ENCODE measurements at places on chromosomes 3 and 15.

GRCh38 chr15:67818464-67818863 lies 6.8 kb upstream of the SKOR1 start:
- no peak for DNase-seq

DNA sequence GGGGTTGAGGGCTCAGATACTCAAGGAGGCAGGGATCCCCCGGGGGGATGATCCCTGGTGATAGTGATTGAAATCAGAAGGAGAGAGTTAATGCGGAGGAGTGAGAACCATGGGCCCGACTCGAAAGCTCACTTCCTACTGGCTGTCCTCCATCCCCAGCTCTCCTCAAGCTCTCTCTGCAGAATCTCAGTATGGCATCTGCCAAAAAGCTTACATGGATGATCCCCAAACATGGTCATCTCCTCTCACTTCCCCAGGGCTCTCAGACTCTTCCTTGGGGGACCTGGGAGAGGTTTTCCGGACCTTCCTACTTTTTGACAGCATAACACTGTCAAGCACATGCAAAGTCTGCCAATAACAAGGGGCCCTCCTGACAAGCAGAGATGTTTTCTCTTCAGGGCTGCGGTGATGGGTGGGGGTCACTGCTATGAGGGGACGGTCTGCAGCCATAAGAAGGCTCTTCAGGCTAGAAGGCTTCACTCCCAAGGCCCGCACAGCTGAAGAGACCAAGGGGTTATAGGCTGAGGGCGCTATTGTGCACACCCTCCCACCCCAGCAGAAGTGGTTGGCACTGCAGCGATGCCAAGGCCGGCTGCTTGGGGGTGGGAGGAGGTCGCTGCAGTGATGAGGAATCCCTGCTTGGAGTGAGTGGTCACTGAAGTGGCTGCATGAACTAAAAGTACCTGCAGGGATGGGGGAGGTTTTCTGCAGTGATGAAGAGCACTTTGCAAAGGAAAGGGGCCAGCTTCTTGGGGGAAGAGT lies 828 bp upstream of the VWA5B2 start:
- no peak for DNase-seq

DNA sequence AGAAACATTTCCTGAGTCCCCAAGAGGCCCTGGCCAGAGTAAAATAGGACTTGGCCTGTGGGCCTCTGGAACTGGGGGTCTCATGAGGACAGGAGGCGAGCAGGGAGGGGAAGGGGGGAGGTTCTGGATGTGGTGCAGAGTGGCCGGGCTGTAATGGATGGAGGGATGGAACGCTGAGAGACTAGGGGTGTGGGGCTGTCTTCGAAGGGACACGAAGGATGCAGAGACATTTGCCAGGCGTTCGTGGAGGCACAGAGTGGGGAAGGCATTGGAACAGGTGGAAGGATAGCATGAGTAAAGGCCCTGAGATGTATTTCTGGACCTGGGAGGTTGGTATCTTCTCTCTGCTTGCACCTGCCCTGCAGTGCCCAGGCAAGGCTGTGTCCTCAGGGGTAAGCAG lies 2.1 kb upstream of the LCTL start:
- no peak for DNase-seq

GRCh38 chr3:115595611-115596275 lies 27.6 kb upstream of the GAP43 start:
- no peak for DNase-seq

DNA sequence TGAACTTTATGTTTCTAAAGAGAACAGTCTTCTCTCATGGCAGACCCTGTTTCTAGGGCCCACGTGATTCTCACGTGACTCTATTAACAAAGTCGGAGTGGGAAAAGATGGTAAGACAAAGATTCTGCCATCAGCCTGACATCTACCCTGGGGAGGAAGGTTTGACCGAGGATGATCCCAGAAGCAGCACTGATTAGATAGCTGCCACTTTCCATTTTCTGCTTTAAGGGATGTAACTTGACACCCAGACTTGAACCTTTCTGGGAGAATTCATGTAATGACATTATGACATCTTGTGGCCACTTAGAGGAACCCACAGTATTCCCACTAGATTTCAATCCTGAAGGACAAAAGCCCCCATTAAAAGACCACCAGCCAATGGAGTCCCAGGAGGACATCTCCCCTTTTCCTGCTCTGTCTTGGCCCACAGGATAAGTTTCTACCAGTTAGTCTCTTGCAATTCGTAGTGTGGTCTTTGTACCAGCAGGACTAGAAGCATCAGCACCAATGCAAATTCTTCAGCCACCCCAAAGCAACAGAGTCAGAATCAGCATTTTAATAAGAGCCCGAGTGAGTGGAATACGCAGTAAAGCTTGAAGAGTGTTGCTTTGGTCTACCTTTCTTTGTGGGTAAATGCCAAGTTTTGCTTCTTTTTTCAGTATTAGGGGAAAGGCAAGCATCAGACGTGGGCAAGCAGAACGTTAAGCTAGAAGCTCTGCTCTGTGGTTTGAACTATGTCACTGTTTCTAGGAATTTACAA lies 480.5 kb upstream of the PROK2 start:
- DNase-seq: peak; percentile 44

GRCh38 chr3:109685084-109686079 lies 348.0 kb upstream of the DPPA4 start:
- peak; percentile 86 for DNase-seq

DNA sequence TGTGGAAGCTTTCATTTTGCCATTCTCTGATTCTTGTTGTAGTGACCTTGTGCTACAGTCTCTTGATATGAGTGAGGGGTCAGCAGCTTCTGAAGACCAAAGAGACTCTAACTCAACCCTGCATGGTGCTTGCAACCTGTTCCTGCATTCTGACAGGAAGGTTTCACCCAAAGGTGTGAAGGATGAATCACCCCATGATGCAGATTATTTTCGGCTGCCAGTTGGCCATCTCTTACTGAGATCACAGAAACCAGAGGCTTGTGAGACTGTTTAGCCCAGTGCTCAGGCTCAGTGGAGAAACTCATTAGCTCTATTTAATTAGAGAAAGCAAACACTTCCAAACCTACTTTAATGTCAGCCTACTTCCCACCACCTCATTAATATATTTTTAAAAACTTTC lies 29.2 kb upstream of the TPRG1 start:
- no peak for DNase-seq

GRCh38 chr3:30933478-30934207 lies 39.2 kb upstream of the GADL1 start:
- DNase-seq: no peak

DNA sequence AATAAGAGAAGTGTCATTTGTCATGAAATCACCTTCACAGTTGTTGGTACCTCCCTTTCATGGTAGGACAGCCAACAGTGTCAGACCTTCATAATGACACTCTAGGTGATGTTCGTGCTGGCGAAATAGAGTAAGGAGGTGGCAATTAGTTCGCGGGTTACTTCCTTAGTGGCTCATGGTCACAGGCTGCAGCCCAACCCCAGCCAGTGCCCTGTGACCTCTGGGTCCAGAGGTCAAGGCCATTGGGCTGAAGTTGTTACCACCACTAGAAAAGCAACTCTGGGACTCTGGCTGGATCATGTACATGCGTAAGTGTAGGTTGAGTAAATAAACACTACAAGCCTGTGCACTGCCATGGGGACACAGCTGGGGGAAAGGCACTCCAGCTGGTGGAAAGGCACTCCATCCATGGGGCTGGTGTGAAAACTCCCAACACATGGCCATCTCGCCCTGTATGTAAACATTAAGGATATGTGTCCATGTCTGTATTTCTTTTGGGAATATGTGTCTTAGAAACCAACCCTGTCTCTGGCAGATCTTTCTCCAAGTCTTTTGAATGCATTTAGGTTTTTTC lies 106.7 kb downstream of the RYK start:
- no peak for DNase-seq

DNA sequence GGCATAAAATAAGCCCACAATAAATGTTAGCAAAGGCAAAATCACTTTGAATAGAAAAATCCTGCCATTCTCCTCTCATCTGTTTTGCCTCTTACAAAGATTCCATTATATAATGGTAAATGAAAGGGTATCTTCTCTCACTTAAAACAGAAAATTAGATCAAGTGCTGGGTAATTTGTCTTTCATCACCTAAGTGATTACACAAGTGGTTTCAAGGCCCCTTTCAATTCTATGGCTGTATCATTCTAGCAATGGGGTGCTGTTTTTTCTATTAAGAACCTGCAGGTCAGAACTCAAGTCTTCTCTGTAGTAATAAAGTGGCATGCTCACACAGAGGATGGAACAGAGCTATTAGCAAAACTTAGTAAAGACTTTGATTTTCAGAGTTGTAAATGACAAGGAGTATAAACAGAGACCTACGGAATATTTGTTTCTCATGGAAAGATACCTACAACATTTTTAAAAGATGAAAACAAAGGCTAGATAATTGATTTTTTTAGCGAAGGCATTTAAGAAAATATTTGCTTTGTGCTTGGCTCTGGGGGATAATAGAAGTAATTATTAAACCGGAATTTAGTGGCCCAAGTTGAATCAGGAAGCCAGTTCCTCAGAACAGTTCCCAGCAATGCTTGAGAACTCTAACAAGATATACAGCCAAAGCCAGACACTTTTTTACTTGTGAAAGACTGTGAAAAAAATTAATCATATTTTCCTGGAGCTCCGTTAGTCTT lies 137.4 kb downstream of the CMSS1 start:
- no peak for DNase-seq

DNA sequence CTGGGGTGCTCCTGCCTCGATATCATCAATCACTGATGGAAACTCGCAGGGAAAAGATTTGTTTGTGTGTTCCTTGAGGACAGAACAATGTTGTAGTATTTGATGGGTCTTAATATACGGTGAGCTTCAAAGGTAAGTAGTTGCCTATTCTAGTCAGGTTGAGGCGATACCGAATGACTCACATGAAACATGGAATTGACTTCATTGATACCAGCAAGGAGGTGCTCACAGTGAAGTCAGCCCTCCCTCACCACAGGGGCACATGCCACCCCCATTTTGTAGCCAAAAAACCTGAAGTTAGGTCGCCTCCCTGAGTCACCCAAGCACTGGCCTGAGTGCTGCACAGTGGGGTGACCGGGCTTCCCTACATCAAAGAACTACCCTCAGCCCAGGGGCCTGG lies 3.7 kb upstream of the ALDH1A3 start:
- no peak for DNase-seq

DNA sequence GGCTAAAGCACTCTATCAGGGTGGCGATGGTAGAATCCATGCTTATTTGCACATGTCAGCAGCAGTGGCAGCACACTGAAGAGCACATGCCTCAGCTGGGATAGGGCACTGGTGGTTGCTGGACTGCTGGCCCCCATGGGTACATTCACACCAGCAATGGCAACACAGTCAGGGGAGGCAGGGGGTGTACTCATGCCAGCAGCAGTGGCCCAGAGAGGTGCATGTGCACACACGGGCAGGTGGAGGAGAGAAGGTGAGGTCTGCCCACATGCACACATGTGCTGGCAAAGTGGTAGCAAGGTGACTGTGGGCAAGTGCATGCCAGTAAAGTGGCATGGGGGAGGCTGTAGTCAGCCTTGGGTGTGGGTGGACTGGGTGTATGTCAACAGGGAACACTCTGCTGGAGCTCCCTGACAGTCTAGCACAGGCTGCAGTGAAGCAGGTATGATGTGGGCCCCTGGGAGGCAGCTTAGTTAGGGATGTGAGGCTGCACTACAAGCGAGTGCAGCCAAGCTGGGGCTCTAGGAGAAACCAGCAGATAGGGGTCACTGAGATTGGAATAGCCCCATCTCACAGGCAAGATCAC lies 53.9 kb upstream of the NPAP1 start:
- no peak for DNase-seq

- no peak for DNase-seq
Observed at GRCh38 chr3:135107043-135107442, 312.0 kb downstream of the EPHB1 start.

DNA sequence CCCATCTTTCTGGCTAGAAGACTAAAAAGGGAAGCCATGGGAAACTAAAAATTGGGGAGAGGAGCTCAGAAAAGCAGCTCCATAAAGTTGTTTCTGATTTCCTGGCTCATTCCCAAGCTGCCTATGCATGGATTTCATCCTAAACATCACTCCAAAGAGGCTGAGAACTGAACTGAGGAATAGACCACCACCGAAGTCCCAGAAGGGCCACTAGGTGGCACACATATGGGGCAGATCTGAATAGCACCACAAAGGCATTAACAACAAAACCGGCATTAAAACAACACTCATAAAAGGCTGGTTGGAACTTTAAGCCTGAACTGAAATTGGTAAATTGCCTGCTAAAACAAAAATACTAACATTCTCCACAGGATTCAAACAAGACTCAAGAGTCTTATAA lies 106.3 kb downstream of the PLD1 start:
- peak; percentile 45 for DNase-seq

DNA sequence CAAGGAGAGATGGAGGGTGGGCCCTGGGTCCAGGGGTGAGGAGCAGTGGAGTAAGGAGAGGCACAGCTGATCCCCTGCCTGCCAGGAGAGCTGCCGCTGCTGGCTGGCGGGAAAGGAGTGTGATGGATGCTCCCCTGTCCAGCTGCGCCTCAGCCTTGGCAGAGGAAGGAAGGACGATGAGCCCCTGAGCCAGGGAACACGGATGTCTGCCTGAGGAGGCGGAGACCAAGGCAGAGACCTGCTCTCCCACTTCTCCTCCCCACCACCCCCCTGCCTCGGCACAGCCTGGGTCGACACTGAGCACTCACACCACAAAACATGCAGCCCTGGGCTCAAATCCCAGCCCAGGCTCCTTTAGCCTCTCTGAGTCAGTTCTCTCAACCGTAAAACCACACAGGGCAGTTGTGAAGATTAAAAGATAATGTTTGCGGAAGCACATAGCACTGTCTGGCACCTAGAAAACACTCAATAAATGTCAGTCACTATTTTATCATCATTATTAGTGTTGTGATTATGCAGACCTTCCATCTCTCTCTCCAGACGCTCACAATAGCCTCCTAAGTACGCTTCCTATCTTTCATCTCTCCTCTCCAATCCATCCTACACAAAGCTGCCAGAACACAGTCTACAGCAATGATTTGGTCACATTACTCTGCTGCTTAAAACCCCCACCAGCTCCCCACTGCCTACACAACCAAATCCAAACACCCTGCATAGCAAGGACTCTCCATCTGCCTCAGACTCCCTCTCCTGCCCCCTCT lies 52.2 kb downstream of the SEMA5B start:
- DNase-seq: peak; percentile 79

DNA sequence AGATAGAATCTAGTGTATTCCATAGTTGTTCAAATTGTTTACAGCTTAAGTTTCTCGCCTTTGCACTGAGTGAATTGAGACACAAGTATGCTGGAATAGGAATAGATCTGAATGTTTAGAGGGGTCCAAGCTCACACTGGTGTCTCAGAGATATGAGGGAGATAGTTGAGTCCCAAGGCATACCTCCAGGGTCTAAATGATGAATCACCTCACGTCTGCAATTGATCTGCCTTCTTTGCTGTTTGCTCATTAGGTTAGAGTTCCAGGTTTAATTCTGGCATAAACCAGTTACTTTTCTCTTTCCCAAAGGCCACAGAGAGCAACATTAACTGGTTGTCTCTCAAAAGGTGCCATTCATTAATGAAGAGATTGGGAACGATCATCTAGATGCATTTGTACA lies 106.3 kb upstream of the MME start:
- DNase-seq: no peak

DNA sequence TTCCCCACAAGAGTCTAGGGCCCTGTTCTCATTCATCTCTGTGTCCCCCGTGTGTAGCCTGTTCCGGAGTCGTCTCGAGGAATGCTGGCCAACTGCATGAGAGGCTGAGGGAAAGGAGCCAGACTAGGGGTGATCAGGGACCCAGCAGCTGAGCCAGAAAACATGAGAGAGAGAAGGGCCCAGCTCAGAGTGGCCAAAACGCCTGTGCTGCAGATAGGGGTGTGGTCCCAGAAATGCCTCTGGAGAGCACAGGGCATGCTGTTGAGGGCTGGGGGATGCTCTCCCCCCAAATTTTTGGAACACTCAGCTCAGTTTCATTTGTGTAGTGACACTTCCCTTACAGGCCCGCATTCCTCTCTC lies 14.1 kb downstream of the CYP1A2 start:
- DNase-seq: no peak
